Cardiac septum (tissue), 1 donor: ENCODE measurements at places on chromosomes 12 and 14.
A peak's percentile ranks its signal among the peaks of the same experiment; 100 is the strongest.

- no peak for DNase-seq
Measured at GRCh38 chr12:58919231-58920101, 838 bp downstream of the LRIG3 start.

DNA sequence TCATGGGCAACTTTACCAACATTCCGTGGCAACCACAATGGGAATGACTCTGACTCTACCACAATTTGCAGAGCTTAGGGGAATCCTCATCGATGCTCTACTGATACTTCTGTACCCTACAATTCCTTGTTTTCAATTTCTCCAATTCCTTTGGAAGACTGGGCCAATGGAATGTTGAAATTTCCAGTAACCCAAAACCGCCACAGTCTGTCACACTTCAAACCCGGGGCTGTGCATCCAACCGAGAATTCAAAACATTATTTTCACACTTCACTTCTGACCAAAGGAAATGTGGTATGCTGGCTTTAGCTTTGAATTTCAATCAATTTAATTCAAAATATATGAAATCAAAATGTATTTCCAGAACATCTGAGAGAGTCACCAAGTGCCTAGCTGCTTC, 951.4 kb downstream of the VRK1 start:
- DNase-seq, result no peak

GRCh38 chr14:21056520-21057163, 980 bp upstream of the RNASE8 start:
- DNase-seq, result no peak

DNA sequence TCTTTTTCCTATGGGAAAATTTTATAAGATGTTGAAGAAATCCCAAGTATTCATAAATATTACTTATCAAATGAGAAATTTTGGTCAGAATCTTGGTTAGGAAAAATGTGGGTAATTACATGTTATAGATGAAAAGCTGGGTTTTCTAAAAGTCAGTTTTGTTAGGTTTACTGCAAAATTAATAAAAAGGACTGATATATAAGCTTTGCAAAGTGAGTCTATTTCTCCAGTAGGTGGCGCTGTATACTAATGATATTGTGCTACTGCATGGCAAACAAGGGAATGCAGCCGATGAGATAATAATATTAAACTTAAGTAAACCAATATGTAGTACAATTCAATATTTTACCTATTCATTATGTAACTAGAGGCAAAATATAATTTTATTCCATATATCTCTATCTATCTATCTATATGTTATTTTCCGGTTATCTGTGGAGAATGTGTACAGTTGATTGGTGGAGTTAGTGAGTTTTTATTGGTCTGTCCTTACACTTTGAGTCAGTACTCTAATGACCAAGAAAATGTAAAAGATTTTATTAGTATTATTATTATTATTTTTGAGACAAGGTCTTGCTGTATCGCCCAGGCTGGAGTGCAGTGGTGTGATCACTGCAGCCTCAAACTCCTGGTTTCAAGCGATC, 32.9 kb downstream of the MIPOL1 start:
- no peak for DNase-seq

DNA sequence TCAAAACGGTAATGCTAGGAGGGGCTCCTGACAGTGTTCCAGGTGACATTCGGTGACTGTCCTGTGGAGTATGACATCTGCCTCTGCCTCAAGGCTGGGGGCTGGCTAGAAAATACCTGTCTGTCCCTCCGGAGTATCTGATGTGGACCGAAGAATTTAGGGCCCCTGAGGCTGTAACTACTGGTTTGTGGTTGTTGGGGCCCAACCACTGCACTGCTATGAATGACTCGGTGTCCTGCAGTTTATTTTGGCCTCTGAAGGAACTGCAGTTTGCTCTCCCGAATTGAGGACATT, 198.9 kb upstream of the CAND1 start:
- no peak for DNase-seq

DNA sequence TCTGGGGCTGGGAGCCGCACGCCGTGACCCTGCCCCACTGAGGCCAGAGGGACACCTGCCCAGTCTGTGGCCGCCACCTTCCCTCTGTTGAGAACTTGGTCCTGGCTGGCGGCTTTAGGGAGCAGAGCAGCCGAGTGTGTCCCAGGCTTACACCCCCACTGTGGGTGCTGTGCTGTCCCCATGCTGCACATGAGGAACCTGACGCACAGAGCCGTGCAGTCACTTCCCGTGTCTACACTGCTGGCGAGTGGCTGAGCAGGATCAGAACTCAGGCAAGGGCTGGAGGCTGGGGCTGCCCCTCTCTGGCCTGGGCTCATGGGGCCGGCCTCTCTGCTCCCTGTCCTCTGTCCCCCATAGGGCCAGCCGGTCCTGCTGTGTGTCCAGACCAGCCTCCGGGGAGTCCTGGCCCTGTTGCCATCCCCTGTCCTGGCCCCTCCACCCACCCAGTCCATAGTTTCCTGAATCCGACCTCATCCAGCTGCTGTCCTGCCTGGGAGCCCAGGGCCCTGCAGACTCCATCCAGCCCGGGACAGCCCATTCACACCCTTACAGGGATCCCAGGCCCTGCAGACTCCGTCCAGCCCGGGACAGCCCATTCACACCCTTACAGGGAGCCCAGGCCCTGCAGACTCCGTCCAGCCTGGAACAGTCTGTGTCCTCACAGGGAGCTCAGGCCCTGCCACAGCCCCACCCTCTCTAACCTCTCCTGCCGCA, 10.3 kb downstream of the FBRSL1 start:
- no peak for DNase-seq

- peak; percentile 47 for DNase-seq
Measured at GRCh38 chr14:69313176-69313575, 53.2 kb downstream of the GALNT16 start.

DNA sequence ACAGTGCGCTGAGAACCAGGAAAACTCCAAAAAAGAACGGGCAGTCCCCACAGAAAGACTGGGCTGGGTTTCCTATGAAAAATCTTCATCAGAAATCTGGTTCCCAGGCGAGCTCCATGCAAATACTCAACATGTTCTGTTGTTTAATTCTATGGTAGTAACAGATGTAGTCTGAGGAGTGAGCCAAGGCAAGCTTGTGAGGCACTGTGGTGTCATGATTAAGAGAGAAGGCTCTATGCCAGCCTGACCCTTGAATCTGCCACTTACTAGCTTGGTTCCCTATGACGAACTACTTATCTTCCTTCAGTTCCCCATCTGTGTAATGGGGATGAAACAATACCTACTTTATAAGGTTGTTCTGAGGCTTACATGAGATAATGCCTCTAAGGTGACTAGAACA, 10.7 kb downstream of the POMT2 start:
- no peak for DNase-seq

GRCh38 chr14:82805892-82806825, 1272.5 kb upstream of the SEL1L start:
- DNase-seq, result no peak

GRCh38 chr12:124855275-124855957, 8.2 kb downstream of the SCARB1 start:
- no peak for DNase-seq

- DNase-seq, result no peak
Measured at GRCh38 chr12:68367116-68367515, 35.0 kb upstream of the MDM1 start.

GRCh38 chr12:111756681-111757080, 10.1 kb upstream of the ALDH2 start:
- DNase-seq, result no peak

DNA sequence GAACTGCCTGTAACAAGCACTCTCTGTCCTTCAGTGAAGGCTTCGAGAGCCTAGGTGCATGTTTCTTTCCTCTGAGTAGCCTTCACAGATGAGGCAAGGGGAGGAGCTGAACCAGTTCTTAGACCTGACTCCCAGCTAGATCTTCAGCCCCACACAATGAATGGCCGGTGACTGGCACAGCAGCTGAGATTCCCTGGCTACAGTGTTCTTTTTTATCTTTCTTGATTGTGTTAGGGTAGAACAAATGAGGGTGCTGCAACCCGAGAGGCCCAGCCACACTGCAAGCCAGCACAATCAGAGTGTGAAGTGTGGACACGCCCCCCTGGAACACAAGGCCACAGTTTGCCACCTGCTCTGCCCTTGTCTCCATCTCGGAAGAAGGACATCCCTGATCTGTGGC, 19.1 kb upstream of the COL2A1 start:
- no peak for DNase-seq

DNA sequence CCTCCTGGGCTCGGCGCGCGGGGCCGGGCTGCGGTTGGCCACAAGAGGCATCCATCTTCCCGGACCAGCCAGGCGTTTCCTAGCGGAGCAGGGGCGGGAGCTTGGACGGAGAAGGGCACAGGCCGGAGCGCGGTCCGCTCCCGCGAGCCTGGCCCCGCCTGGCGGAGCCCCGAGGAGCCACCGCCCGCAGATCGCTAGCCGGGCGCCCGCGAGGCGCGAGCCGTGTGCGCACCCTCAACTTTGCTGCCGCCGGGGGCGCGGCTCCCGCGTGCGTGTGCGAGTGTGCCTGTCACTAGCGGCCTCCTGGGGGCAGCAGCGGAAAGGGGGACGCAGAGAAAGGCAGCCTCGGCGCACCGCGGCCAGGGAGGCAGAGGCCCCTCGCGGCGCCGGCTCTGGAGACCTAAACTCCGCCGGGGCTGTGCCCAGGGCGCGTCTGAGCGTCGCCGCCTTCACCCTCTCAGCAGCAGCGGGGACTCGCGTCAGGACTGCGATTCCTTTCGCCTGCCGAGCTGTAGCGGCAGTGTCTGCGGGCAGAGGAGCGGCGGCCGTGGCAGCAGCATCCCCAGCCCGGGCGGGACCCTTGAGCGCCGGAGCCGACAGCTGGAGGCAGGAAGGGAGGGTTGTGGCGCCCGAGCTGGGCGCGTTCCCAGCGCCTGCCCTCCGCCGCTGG, 644 bp upstream of the SRGAP1 start:
- peak; percentile 92 for DNase-seq
